Metanephros (tissue), 2 donors: ENCODE measurements at places on chromosomes 1 and 21. TPM values are rescaled to one million over a fixed set of nuclear protein-coding genes. Genes with fewer than 3 reads are reported as not detected.

ACTL8 gene
- total RNA-seq = not detected

LCE2A gene
- not detected for total RNA-seq

CITED4 gene
- total RNA-seq = 15.0 TPM

HRNR gene
- not detected for total RNA-seq

CATSPERE gene
- 1.9 TPM for total RNA-seq

ATP5PO gene
- total RNA-seq = 143 TPM
